GM23248 (cell line): ENCODE measurements at places on chromosomes 3 and 15. TPM values are rescaled to one million over a fixed set of nuclear protein-coding genes. Genes with fewer than 3 reads are reported as not detected.

TM6SF1 gene
- 0.14 TPM in 1 of 2 replicates, not detected in the other for polyA plus RNA-seq

SAMMSON gene
- not detected in 2 replicates for polyA plus RNA-seq

SLCO2A1 gene
- 4.3 and 4.8 TPM in 2 replicates for polyA plus RNA-seq

FBXO40 gene
- not detected in 2 replicates for polyA plus RNA-seq

GRM2 gene
- not detected in 2 replicates for polyA plus RNA-seq

TRNT1 gene
- polyA plus RNA-seq = 31.1 and 31.4 TPM in 2 replicates

GP9 gene
- polyA plus RNA-seq = not detected in 2 replicates

NOX5 gene
- 0.11 TPM in 1 of 2 replicates, not detected in the other for polyA plus RNA-seq

ASB14 gene
- polyA plus RNA-seq = 0.15 TPM in 2 replicates

KBTBD8 gene
- 0.26 and 1.1 TPM in 2 replicates for polyA plus RNA-seq

SEMA5B gene
- not detected in 2 replicates for polyA plus RNA-seq

SOX14 gene
- polyA plus RNA-seq = not detected in 2 replicates

SLC15A2 gene
- polyA plus RNA-seq = not detected in 2 replicates

FBXL22 gene
- polyA plus RNA-seq = 0.65 and 1.4 TPM in 2 replicates

GOLGA8Q gene
- 0.49 TPM in 1 of 2 replicates, not detected in the other for polyA plus RNA-seq

UTS2B gene
- polyA plus RNA-seq = 0.23 and 0.61 TPM in 2 replicates

TMF1 gene
- polyA plus RNA-seq = 36.9 and 41.4 TPM in 2 replicates

TMOD2 gene
- 4.1 and 4.6 TPM in 2 replicates for polyA plus RNA-seq

C3orf85 gene
- polyA plus RNA-seq = not detected in 2 replicates

HGD gene
- polyA plus RNA-seq = not detected in 2 replicates

TMC3 gene
- polyA plus RNA-seq = not detected in 2 replicates

ANKUB1 gene
- not detected in 2 replicates for polyA plus RNA-seq

GABRB3 gene
- 0.04 and 0.15 TPM in 2 replicates for polyA plus RNA-seq

TNFAIP8L3 gene
- polyA plus RNA-seq = 2.0 and 2.5 TPM in 2 replicates
